ENCODE measurements at places on chromosomes 16 and 17. TPM values are rescaled to one million over a fixed set of nuclear protein-coding genes. Genes with fewer than 3 reads are reported as not detected.

DNA sequence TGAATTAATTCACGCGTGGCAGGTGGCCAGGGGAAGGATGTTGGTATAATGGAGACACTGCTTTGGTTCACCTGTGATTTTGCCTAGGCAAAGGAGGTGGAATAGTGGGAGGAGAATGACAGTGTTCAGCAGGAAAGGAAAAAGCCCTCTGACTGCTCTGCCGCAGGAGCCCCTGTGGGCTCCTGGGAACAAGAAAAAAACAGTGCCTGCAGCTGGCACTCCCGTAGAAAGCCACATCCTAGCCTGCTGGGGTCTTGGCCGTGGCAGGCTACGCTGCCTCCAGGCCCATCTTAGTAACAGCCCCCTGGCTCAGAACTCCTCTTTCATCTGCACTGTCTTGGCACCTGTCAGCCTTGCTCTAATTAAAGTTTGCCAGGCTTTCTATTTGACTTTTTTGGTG, 20.6 kb downstream of the ADORA2B start:
- no peak for DNase-seq

GRCh38 chr16:78395035-78395434, 295.6 kb downstream of the WWOX start:
- DNase-seq, result no peak

DNA sequence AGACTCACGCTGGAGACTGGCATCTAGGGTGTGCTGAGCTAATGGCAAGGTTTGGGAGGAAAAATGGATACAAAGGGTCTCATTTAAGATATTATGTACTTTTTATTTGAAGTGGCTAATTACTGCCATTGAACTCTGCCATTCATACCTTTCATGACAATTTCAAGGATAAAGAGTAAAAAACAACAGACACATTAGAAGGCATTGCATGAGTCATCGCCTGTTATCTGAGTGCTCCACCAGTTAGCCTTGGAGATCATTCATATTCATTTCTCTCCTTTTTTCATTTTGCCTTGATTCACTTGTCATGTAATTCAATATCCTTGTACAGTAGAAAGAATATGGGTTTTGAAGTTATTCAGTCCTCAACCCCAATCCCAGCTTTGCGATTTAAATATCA, 109.5 kb downstream of the CDH8 start:
- no peak for DNase-seq

DNA sequence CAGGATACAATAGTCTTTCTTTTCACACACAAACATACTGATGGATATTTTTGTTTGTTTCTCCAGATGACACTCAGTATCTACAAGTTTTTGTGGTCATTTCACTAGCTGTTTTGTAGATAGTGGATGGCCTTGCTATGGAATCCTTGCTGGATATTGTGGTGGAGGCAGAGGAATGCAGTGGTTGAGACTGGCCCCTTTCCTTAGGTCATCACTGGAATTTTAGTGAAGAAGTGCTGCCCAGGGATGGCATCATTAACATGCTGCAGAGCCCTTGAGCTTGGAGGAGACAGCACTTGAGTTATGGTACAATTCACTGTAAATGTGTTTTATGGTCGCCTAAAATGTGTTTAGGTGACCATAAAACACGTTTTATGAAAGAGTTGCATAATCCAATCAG, 455.9 kb upstream of the HSBP1 start:
- DNase-seq, result no peak

GRCh38 chr16:11524098-11524760, 62.5 kb downstream of the LITAF start:
- DNase-seq, result no peak

DNA sequence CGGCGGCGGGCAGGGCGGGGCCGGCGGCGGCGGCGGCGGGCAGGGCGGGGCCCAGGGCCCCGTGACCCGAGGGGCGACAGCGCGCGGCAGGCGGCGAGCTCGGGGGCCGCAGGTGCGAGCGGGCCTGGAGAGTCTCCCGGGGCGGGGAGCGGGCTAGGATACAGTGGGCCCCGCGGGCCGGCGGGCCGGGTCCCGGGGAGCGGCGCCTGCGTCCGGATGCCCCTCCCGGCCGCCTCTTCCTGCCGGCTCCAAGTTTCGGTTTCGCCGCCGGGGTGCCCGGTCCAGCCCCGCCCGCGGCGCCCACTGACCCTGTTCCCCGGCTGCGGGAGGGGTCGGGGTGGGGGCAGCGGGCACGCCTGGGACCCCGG, at the start of gene RNF213:
Gene RNF213 (plus strand): TSS at position 62 of the 368 bp plus-strand sequence. CDS start 2,830 bp downstream, outside the sequence.
- peak; percentile 35 for DNase-seq

GRCh38 chr17:6651919-6652452, 424 bp downstream of the C17orf100 start:
- peak; percentile 41 for DNase-seq

Gene ALOXE3
- total RNA-seq, result not detected

Gene MKS1
- total RNA-seq, result 5.1 TPM

GRCh38 chr17:35515027-35515426, 22.5 kb downstream of the SLFN12L start:
- no peak for DNase-seq

GRCh38 chr17:6669479-6670212, 18.1 kb downstream of the C17orf100 start:
- no peak for DNase-seq

DNA sequence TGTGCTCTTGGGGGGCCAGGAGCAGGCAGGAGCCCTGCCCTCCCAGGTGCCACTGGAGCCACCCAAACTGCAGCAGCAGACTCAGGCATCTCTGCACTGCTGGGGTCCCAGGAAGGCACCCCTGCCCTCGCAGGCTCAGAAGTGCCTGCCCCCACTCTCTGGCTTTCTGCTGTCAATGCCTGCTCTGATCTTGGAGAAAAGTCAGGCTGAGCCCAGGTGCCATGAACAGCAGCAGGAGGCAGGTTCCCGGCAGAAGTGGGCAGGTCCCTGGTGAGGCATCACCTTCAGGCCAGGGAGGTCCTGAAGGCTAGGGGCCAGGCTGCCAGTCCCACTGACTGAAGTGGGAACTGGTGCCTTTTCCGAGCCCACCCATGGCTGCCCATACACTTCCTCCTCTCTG, 106.5 kb downstream of the MGAT5B start:
- DNase-seq, result no peak

GRCh38 chr16:48676836-48677235, 66.9 kb upstream of the N4BP1 start:
- DNase-seq, result no peak

- no peak for DNase-seq
Measured at GRCh38 chr17:40382251-40382650, 17.7 kb upstream of the GJD3 start.

Gene P2RX5
- not detected for total RNA-seq

GRCh38 chr17:2266045-2266864, 37.3 kb downstream of the SMG6 start:
- DNase-seq, result no peak

DNA sequence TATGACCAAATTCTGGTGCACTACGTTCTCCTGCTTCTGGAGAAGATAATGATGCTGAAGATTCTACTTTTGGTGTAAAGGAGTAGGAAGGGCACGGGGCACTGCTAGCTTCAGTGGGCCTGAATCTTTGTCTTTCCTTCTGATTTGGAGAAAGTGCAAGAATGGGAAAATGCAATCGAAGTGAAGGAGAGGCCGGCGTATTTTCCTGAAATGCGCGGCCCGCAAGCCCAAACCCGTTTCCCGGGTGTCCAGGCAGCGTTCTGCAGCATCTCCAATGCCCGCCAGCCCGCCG, 372 bp upstream of the NDE1 start:
- DNase-seq, result no peak

DNA sequence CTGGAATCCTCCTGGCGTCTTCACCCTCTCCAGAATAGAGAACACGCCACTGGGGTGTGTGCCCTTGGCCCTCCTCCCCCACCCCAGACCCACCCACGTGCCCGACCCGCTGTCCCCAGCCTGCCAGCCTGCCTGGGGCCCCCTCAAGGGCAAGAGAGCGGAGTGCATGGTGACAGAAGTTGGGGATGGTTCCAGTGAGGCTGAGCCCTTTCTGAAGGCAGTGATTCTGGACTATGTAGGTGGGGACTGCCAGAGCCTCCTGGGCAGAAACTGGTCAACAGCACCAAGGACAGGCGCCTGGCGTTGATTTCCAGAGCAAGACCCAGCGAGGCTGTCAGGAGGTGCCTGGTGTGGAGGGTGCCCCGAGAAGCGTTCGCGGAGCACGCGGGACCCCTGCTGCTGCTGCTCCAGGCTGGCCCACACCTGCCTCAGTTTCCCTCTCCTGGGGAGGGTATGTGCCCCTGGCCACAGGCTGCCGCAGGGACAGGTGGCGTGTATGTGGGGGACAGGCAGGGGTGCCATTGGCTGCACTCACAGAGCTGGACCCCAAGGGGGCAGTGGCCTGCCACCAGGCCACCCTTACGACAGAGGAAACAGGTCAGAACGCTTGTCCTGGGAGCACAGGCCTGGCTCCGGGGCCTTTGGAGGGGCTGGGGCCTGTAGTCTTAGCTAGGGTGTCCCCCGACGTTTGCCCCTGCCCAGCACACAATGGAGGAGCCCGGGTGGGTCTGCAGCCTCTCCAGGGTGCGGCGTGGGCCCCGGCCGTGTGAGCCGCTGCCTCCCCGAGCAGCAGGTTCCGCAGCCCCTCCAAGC, 1.2 kb downstream of the SSTR5 start:
- DNase-seq, result no peak

DNA sequence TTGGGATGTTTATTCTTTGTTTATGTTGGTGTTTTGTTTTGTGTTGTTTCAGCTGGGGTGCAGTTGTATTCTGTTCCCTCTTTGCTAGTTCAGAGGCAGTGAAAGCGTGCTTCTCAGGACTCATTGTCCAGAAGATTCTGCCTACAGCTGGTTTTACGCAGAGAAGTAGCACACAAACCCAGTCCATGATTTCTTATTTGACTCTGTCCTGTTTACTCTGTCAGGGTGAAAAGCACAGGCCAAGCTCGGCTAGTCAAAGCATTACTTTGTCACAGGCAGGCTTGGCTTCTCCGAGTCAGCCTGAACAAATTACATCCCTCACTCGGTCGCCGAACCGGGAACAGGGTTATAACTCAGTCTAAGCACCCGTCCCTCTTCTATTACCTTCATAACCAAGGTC, 435.0 kb downstream of the MAF start:
- DNase-seq, result no peak

DNA sequence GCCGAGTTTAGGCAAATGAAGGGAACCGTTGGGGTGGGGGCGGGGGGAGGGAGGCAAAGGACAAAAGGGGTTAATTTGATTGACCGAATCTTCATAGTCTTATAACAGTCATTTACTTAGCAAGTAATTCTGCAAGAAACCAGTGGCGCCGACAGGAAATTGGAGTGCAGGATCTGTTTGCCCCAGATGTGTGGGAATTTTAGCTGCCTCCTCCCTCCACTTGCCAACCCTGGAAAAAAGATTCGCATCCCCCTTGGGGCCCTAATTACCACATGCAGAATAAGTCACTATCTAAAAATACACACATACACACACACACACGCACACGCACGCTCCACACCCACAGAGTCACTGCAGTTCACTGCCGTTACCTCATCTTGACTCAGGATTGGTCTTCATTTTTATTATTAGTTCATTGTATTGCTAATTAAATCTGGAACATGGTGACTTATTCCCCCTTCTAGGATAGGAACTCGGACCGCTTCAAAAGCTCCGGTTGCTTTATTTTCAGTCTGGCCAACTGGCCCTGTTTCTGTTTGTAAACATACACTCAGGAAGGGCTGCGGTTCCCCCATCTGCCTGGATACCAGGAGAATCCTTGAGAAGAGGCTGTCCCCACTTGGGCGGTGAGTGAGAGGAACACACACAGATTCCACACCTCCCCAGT, 241.6 kb upstream of the SALL1 start:
- no peak for DNase-seq

DNA sequence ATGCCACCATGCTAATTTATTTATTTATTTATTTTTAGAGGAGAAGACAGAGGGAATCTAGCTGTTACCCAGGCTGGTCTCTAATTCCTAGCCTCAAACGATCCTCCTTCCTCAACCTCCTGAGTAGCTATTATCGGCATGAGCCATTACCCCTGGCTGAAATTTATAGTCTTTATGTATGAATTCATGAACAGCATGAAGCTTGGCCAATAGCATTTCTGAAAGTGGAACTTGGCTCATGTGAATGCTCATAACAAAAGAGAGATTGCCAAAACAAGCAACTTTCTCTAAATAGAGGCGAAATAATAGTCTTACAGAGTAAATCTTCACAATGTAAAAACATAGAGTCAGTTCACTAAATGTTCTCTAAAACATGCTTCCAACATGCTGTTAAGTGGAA, 30.1 kb upstream of the SMURF2 start:
- no peak for DNase-seq

GRCh38 chr17:47945529-47946508, 4.4 kb downstream of the PNPO start:
- DNase-seq, result no peak

GRCh38 chr17:60457148-60457547, 34.9 kb downstream of the CHCT1 start:
- no peak for DNase-seq

GRCh38 chr16:87579691-87580090, 22.6 kb upstream of the JPH3 start:
- DNase-seq, result no peak
